ENCODE measurements at places on chromosomes 2 and 18. TPM values are rescaled to one million over a fixed set of nuclear protein-coding genes. Genes with fewer than 3 reads are reported as not detected.

CHST10 gene
- total RNA-seq, result 12.9 TPM

DNA sequence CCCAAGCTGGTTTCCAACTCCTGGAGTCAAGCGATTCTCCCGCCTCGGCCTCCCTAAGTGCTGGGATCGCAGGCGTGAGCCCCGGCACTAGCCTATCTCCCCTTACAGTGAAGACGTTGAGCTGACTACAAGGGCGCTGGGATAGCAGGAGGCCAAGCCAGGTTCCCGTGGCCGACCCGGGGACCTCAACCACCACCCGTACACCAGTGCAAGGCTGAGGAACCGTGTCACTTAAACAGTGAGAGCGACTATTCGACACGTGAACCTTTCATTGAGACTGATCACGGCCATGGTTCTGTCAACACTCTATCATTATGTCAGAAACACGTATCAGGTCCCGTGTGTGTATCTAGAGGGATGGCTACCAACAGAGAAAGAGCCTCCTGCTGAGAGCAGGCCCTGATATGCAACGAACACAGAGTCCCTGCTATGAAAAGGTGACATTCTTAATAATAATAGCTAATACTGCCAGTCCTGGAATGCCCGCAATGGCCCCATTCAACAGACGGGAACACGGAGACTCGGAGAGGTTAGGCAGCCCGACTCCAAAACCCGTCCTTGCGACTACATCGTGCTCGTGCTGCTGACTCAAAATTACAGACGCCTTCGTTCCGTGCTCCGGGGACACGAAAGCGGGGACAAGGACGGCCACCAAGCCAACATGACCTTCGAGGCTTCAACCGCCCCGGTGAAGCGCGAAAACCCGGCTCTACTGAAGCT is 833 bp downstream of the AFG3L2 start:
- peak; percentile 40 for DNase-seq

- no peak for DNase-seq
Observed at GRCh38 chr2:225416616-225417367, 17.3 kb downstream of the NYAP2 start.

- DNase-seq, result peak; percentile 87
Observed at GRCh38 chr2:143083636-143084035, 45.6 kb upstream of the ARHGAP15 start.

DNA sequence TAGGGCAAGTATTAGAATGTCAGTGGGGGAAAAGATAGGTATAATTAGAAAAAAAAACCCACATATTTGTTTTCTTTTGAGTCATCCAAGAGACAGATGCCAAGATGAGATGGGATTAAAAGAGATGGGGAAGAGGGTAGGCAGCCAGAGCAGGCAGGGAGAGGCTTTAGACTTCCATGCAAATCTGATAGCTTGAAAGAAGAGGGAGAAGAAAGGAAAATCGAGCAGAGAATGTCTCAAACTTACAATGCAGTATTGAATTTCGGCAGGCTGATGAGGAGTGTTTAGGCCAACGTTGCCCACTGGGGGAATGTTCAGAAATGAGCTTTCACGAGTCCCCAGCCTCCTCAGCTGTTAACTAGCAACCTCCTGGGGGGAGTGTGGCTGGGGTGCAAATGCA is 91.3 kb downstream of the SPATS2L start:
- peak; percentile 47 for DNase-seq

IL36A gene
- not detected for total RNA-seq

GRCh38 chr2:239285071-239285931 is 115.5 kb downstream of the HDAC4 start:
- DNase-seq, result peak; percentile 36
